Kidney glomerular epithelial cell (primary cell): ENCODE measurements at places on chromosomes 12 and 14.

- DNase-seq = no peak
Measured at GRCh38 chr12:51392556-51393237, 1.5 kb upstream of the GALNT6 start.

GRCh38 chr14:71395151-71395604 is 487.9 kb downstream of the PCNX1 start:
- no peak for DNase-seq

DNA sequence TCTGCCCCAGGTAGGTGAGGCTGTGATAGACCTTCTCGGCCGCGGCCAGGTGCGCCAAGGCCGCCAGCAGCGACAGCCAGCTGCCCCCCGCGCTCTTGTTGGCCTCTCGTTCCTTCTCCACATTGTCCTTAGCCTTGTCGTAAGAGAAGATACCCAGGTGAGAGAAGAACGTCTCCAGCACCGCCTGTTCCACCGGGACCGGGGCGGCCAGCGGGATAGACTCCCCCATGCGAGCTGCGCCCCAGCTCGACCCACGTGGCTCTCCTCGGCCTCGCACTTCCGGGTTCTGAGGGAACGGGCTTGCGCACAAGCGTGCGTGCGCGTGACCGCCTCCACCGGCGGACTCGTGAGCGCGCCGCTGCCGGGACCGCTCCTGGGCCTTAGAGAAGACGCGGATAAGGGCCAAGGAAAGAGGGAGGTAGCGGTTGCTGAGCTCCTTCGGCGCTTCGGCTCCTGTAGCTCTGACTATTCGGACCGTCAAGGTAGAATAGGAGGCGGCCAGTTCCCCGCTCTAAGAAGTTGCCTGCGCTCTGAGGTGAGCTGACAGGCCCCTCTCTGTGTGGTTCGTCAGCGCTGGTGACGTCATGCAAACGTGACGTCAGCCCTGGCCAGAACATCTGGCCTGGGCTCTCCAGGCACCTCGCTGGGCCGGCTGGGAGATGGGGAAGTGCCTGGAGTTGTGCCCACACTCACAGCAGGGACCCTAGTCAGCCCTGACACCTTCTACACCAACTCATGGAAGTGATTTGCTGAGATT is at the start of gene KICS2:
KICS2 (minus strand) TSS at position 288 of the 757 bp plus-strand sequence; CDS start at position 229, 59 bp downstream.
- DNase-seq = peak; percentile 74

DNA sequence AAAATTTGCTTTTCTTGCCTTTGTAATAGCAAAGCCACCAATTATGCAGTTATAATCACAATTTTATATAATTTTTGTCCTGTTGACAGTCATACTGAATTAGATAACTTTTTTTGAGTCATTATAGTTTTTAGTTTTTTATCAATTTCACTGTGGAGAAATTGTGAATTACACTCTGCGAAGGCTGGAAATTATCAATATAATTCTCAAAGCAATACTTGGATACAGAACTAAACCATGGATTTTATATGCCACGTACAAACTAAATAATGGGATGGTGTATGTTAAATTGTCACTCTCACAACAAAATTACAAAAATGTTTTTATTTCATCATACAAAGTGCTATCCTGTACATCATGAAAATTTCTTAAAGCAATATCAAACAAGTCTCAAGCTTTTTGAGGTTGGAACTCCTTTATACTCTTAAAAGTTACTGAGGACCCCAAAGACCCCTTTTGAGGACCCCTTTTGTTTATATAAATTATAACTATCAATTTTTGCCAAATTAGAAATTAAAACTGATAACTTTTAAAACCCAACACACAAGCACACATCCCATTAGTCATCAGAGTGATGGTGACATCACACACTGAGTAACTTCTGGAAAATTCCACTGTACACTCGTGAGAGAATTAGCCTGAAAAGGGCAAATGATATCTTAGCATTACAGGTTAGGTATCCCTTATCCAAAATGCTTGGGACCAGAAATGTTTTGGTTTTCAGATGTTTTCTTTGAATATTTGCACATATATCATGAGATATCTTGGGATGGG is 19.8 kb upstream of the AQP2 start:
- peak; percentile 12 for DNase-seq

GRCh38 chr14:55867719-55868118 is 250.5 kb upstream of the PELI2 start:
- no peak for DNase-seq

GRCh38 chr12:105041186-105041585 is 43.1 kb downstream of the ALDH1L2 start:
- peak; percentile 29 for DNase-seq

DNA sequence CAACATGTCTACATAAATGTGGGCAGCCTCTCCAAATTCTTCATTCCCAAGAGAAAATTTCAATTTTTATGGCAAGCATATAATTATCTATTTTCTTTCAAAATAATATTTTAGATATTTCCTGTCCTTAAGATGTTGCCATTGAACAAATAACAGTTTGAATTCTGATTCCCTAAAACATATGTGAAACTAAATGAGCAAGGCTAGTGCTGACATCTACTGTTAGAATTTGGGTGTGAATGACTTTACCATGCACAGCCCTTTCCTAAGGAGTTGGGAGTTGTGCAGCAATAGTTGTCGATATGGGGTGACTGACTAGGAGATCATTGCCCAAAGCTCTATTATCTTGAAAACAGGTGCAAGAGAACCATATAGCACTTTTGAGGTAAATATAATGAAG is 108.2 kb upstream of the SLC38A4 start:
- peak; percentile 71 for DNase-seq

DNA sequence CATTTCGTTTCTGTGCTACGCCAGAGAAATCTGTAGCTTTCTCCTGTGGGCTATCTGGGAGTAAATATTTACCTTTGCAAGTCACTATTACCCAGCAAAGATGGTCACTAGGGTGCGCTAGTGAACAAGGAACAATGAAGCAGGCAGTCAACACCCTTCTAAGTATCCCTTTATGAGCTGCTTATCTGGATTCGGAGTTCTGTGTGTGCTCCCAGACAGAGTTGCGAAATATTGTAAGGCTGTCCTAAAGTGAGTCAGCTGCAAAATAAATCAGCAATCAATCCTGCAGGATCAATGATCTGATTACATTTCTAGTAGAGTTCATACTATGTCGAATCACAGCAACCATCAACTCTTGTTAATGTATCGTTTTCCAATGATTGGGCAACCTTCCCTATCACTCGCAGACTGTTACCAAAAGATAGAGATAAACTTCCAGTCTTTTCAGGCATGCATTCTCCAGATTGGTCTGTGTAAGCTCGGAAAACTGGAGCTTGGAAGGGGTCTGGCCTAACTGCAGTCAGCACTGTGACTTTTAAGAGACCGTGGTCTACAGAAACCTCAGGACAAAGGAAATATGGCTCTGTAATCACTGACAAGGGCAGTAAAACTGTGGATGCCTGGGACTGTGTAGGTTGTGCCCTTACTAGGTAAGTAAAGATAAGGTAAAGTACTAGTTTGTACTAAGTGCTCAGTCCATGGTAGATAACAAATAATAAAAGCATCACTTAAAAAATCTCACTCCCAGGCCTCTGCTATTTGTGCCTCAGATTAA is 133.5 kb downstream of the KCNK10 start:
- DNase-seq = peak; percentile 67

DNA sequence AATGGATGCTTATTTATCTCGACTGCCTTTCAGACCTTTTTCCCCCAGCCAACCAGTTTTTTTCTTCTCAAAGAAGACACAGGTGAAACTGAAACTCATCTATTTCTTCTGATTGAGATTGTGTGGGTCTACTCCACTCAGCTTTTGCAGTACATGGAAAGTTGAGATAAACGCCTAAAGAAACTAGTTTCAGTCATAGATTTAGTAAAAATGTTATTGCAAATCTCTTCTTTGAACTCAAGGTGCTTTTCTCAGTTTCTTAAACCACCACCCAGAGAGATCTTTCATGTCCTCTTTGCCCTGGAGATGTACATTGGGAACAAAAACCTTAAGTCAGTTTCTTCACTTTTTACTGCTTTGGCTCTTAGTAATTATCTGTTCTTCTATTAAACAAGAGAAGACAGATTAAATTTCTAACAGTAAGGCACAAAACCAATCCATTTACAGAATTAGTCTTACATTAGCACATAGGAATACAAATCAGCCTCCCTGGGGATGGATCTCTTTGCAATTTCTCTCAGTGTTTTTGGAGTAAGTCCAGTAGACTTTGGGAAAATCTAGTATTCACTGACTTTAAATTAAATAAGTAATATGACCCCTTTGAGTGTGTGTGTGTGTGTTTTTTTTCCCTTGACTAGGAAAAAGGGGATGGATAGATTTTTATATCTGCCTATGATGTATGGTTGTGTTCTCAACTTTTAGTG is 11.6 kb downstream of the FBXW8 start:
- no peak for DNase-seq

- DNase-seq = no peak
Measured at GRCh38 chr14:19941668-19942067, 11.0 kb downstream of the OR4K1 start.

DNA sequence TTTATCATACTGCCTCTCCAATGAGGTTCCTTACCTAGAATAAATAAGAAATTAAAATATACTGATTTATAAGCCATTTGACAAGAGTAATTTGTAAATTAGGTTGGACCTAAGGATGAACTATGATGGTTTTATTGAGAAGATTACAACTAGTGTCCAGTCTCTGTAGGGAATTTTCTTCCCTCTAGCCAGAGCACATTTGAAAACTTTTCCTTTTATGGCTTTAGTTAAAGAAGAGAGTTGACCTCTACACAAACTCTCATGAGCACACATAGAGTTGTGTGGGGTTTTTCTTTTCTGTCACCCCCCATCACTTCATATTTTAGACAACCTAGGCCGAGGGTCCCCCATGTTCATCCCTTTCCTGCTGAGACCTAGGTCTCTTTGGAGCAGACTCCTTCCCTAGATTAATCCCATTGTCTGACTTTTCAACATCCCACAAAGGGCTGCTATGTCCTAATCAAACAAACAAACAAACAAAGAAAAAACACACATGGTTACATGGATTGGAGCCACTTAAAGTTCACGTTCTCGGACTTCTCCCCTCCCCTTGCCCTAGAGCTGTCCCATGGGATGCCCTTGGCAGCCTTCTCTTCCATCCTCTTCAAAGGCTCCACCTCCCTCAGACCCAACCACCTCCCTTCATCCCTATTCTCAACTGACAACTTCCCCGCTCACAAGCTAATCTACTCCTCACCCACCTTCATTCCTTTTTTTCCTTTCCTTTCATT is 40.7 kb downstream of the GPR135 start:
- DNase-seq = no peak

GRCh38 chr12:623865-624372 is 39.3 kb downstream of the NINJ2 start:
- no peak for DNase-seq

DNA sequence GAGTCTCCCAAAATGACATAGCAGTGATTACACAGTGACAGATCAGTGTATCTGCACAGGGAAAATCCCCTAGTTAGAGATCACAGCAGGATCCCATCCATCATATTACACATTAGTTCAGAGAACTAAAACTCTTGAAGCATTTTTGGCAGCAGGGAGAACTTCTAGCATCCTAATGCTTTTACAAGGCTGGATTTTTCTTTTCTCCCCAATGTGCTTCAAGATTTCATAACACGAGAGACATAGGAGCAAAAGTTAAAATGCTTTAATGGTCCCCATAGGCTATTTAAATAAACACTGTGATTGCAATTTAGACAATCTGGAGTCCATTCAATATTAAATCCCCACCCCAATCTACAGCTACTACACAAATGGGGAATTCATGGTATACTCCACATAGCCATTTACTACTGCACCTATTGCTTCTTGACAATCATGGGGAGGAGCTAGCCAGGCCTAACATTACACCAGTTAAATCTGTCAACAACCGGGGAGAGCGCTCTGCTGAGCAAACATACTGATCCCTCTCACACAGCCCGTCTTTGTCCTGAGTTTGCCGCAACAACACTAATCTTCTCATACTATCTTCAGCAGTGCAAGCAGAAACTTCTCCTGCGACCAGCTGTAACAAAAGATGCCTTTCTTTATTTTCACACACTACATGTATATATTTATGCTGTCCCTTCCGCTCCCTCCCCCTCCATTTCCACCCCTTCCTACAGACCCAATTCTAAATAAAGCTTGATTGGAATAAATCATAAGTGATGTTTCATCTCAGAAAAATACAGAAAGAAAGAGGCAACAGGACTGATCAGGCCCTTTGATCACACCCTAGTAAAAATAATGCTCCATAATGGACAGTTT is 120.3 kb upstream of the SOX5 start:
- DNase-seq = no peak

GRCh38 chr14:84864548-84865271 is 665.2 kb upstream of the FLRT2 start:
- DNase-seq = no peak

DNA sequence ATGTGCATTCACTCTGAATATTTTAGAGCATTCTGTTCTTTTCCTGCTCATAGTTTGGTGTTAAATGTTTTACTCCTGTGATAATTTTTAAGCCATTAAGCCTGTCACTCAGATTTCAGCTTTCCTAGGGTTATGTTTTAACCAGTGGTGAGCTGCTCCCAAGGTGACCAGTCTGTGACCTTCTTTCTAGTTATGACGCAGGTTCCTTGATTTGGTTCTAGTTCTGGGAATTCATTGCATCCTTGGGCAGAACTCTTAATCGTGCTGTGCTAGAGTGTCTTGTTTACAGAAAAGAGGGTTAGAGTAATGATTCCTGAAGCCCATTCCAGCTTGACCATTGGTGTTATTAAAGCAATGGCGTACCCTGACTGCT is 2.2 kb downstream of the GABARAPL1 start:
- DNase-seq = peak; percentile 62

DNA sequence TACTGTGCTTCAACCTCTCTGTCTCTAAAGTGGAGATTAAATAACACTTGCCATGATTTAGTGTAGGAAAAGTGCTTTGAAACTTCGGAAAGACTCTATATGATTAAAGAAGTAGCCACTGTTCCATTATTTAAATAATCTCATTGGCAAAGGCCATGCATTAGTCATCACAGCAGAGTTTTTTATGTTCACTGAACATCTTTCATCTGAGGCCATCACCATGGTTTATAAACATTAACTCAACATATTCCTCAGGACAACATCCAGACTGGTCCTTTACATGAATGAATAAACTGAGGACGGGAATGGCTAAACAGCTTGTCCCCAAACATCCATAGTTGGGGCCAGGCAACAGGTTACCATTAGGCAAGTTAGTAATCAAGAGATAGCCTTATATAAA is 124.6 kb upstream of the FRMD6 start:
- peak; percentile 58 for DNase-seq

DNA sequence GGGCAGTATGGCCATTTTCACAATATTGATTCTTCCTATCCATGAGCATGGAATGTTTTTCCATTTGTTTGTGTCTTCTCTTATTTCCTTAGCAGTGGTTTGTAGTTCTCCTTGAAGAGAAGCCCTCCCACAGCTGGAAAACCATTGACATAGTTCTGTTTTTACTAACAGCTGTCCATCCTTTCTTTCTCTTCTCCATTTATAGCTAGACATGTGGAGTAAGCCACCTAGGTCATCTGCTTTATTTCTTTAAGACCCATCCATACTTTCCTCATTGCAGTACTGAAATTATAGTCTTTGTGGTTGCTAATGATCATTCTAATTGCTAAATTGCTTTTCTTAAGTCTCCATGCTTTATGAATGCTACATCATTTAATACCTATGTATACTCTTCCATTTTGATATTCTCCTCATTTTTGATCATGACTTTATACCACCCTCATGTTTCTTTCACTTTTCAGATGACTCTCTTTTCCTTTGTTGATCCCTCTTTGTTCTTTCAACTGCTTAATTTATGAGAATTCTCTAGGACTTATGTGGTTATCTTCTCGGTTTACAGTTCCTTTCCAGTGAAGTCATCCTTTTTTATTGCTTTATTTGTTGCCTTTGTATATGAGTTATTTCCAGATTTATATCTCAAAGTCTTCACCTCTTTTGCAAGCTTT is 114.2 kb downstream of the PCNX1 start:
- peak; percentile 73 for DNase-seq
